ENCODE measurements at places on chromosomes 5 and 9.
A peak's percentile ranks its signal among the peaks of the same experiment; 100 is the strongest.

DNA sequence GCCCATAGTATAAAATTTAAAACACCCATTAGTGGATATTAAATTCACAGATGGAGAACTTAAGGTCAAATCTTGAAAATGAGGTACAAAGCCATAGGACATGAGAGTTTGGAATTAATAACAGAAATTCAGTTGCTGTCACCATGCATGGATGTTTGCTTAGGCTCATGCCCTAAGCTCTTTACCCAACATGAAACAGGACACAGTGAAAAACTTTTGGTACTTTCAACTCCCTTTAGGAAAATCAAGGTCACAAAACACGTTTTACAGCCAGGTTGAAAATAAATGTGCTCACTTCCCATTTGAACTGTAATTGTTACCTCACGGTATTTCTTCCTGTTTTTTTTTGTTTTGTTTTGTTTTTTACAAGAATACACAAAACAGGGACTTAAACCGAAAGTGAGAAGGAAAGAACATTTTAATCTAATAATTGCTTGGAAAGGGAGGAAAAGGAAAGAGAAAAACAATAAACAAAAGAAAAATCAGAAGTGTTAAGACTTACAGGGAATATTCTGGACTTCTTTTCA is 6.1 kb upstream of the TOPORS start:
- DNase-seq, result no peak

GRCh38 chr9:96502539-96503373 is 52.8 kb downstream of the HABP4 start:
- no peak for DNase-seq

DNA sequence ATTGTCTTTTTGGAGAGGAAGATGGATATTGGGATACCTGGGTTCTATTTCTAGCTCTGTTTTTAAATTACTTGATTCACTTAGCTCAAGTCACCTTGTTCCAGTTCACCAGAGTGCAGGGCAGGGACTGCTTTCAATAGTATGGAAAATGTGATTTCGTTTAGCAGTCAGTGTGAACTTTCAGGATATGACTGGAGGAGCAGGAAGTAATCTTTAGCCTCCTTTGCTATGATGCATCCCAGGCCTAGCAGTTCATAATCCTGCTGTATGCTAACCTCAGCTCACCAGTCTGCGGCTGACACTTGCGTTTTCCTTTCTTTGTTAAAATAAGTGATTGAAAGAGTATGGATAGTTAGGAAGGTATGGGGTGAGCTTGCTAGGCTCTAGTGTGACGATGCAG is 169.7 kb downstream of the ARHGAP26 start:
- DNase-seq, result no peak

GRCh38 chr5:10825897-10826644 is 65.0 kb upstream of the DAP start:
- no peak for DNase-seq

GRCh38 chr5:172983542-172984243 is at the start of gene ATP6V0E1:
TSS of gene ATP6V0E1 (plus strand) at chr5:172983771. CDS start at chr5:172983861, 90 bp downstream.
- peak; percentile 99 for DNase-seq

- DNase-seq, result no peak
Observed at GRCh38 chr5:68418201-68418600, 202.6 kb downstream of the PIK3R1 start.

GRCh38 chr5:127813633-127814587 is 110.7 kb downstream of the CCDC192 start:
- no peak for DNase-seq

DNA sequence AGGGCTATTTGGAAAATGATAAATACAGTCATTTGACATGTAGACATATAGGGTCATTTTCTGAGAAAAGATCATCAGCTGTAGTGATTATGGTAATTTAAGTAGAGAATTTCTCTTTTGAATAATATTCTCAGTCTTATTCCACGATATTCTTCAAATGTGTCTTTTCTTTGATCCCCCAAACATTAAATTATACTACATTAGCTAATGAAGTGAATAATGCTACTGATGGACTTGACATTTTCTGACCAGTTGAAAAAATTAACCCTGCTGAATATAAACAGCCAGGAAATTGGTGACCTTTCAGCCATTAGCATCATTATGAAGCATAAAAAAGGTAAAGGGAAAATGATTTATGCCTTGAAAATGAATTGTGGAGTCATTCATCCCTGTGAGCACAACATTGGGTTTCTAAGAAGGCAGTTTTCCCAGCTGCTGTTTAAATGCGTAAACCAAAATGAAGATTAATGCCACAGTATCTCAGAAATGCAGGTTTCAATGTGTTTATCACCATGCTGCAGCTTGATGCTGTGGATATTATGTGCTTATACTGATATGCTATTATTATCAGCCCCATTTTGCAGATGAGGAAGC is 489.1 kb downstream of the KCTD16 start:
- no peak for DNase-seq

DNA sequence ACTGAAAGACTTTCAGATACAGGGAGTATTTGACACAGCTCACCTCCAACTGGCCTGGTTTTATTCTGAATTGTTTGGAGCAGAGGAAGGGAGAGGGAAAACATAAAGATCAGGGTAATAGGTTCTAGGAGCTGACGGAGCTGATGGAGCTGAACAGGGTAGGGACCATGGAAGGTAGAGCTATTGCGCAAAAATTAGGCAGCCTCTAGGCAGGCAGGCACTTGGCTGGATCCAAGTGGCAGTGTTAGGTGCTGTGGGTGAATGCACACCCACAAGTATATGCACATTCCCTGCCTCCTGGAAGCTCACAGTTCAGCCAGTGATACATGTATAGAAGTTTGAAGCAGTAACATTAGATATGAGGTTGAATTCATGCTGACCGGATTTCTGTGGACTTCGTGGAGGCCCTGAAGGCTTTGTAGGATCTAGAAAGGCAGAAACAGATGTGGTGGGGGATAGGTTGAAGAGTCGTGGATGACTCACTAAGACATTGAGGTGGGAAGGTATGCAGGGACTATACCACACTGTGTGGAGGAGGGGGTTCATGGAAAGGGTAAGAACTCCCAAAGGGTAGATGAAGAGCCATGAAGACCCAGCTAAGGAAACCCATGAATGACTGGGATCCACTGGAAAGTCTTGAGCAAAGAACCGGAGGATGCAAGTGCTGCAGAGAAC is 50.8 kb downstream of the WWC1 start:
- DNase-seq, result no peak

DNA sequence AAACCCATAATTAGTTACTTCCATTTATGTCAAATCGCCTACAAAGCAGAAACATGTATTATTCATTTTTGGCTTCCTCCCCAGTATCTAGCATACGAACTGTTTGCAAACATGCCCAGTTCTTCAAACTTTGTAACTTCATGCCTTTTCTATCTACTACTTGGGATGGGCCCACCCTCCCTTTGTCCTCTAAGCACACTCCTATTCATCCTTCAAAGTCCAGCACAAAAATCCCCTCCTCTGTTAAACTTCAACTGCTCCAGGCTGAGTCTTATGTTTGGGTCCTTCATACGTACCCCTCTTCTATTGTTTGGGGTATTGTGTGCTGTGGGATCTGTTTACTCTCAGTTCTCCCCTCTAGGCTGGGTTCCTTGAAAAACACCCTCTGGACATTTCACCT is 55.5 kb downstream of the KCNIP1 start:
- DNase-seq, result no peak

DNA sequence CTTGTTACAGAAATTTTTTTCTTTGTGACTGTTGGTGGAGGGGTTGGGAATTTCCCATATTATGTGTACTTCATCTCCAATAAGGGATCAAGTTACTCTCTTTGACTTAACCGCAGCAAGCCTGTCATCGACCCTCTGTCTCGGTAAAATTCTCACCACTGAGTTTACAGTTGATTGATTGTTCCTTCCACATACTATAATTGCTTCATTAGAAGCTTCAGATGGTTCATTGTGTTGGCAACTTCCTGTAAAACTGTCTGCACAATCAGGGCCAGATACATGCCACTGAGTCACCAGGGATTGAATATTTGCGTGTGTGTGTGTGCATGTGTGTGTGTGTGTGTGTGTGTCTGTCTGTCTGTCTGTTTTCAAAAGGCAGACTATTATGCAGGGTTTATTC is 176.6 kb downstream of the ZNF462 start:
- no peak for DNase-seq

- DNase-seq, result no peak
Observed at GRCh38 chr5:57937501-57938173, 455.0 kb upstream of the ACTBL2 start.

- no peak for DNase-seq
Observed at GRCh38 chr5:93151896-93152295, 429.1 kb downstream of the NR2F1-AS1 start.

GRCh38 chr5:137310051-137310730 is 188.9 kb downstream of the SPOCK1 start:
- no peak for DNase-seq

GRCh38 chr5:114581136-114581535 is 219.3 kb downstream of the KCNN2 start:
- DNase-seq, result no peak

- peak; percentile 44 for DNase-seq
Observed at GRCh38 chr9:20941174-20941690, 90.2 kb downstream of the HACD4 start.

GRCh38 chr9:99905833-99906402 is 536 bp upstream of the STX17 start:
- DNase-seq, result no peak

DNA sequence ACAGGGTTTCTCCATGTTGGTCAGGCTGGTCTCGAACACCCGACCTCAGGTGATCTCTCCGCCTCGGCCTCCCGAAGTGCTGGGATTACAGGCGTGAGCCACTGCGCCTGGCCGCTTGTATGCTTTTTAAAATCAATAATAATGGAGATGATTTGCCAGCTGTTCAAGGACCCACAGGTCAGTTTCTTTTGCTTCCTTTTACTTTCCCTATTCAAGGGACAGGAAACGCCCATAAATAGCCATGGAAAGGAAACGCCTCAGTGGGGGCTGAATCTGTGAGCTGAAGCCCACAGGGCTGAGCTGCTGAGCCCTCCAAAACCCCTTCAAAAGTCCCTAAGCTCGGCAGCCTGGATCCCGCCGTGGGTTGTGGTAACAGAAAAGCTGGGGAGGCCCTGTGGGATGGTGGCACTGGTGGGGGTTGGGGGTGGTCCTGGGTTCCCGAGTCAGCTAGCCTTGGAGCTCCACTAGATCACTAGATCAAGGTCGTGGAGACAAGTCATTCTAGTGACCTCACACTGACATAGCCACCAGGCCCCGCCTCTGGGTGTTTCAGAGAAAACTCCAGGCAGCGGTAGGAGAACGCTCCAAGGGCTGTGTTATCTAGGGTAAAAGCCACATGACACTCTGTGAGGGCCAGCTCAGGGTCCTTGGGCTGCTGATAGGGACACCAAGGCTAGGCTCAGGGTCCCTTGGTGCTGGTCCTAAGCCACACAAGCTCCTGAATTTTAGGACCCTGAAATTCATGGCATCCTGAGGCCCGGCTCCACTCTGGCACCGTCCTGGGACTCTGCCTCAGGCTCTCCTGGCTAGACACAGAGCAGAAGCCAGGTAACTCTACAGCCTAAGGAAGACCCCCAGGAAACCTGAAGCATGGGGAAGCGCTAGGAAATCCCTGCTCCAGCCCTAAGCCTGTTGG is 18.0 kb upstream of the DUSP1 start:
- no peak for DNase-seq

DNA sequence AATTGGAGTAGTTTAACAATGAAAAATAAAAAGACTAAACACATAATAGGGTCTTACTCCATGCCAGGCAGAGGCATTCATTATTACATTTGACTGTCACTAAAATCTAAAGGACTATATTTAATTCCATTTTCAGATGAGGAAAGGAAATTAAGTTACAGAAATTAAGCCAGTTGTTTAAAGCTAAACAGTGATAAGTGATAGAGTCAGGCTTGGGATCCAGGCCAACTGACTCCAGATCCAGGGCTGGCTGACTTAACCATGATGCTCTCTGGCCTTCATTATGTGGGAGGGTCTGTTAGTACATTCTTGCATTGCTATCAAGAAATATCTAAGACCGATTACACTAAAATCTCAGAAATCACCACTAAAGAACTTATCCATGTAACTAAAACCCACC is 107.2 kb downstream of the ARHGEF28 start:
- no peak for DNase-seq

- DNase-seq, result no peak
Observed at GRCh38 chr9:85212209-85212608, 529.5 kb downstream of the AGTPBP1 start.

DNA sequence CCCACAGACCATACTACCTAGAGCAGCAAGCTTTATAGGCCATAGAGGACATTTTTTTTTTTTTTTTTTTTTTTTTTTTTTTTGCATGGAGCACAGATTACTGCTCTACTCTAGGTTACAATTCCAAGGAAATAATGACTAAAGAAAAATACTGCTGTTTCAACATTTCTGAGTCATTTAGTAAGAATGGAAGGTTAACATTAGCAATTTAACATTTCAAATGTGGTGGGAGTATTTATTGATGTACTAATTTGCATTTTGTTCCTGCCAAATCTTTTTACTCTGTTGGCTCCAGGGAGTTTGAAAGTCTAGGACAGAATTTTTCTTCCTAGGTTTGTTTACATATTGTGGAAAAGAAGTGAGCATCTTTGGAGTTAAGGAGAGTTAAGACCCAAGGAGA is 142.1 kb upstream of the CCDC152 start:
- no peak for DNase-seq

DNA sequence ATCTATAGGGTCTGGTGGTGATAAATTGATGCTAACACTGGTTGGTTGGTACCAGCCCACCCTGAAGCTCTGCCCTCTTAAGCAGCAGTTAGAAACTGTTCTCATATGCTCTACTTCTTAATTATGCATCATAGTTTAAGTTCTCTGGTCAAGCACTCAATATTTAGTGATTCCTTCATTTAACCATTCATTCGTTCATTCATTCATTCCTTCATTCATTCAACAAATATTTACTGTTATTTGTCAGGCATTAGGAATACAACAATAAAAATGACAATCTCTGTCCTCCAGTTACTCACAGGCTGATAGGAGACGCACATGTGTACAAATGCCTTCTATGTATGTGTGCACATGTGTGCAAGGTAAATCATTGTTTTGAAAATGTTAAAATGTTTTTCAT is 54.6 kb downstream of the TRIM32 start:
- no peak for DNase-seq

DNA sequence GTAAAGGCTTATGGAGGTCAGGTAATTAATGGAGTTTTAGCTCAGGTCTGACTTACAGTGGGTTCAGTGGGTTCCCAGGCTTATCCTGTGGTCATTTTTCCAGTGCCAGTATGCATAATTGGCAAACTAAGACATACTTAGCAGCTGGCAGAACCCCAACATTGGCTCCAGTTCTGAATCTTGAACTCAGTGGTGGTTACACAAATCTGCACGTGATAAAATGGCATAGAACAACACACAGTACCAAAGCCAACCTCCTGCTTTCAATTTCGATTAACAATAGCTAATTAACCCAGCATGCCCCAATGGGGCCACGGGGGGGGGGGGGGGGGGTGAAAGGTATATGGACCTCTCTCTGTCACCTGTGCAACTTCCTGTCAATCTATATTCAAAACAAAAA is 19.0 kb upstream of the BARX1 start:
- DNase-seq, result no peak

- DNase-seq, result no peak
Observed at GRCh38 chr5:5719292-5719691, 296.8 kb downstream of the ICE1 start.
